ENCODE measurements at places on chromosomes 5 and 9.

- no peak for DNase-seq
These were observed 12.6 kb upstream of the FYB1 start for GRCh38 chr5:39231705-39232525.

DNA sequence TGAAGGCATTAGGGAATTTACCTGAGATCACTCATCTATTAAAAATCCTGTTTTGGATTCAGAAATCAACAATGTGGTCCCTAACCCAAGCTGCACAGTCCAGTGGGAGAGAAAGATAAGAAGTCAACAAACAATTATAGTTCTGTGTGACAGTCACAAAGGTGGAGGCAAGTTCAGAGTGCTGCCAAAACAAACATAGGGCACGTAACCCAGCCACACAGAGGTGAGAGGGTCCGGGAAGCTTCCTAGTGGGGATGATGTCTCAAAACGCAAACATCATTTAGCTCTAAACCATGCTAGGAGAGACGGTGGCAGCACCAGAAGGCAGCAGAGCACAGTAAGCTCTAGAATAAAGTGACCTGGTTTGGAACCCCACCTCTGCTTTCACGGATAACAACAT is 158.9 kb downstream of the MAPKAP1 start:
- no peak for DNase-seq

GRCh38 chr9:93678199-93679019 is 102.0 kb downstream of the PHF2 start:
- no peak for DNase-seq

DNA sequence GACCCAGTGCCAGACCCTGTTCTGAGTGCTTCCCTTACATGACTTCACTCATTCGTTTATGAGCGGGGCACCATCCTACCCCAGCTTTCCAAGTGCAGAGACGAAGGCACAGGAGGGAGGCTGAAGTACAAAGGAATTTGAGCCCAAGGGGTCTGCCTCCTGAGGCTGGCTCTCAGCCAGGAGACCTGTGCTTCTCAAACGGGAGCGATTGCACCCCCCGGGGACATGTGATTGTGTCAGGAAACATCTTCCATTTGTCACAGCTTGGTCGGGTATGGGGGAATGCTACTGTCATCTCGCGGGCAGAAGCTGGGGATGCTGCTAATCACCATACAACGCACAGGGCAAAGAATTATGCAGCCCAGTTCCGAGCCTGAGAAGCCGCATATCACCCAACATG is 23.9 kb downstream of the ADCY2 start:
- DNase-seq = no peak

Measured in EH (cell line).